Ammon's horn (tissue), 1 donor: ENCODE measurements at places on chromosomes 6 and 20.

GRCh38 chr6:48563433-48563832 lies 452.4 kb upstream of the PTCHD4 start:
- no peak for DNase-seq

DNA sequence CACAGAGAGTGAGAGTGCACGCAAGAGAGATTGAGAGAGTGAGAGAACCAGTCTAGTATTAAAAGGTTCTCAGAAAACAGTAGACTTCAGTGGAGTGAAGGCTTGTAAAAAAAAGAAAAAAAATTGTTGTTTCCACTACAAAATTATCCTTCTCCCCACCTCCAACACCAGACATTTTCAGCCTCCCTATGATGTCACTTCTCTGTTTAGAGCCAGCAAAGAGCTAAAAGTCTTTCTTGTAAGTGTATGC lies 77.8 kb downstream of the BACH2 start:
- DNase-seq = no peak

- DNase-seq = no peak
Observed at GRCh38 chr6:73234733-73235132, 9.4 kb upstream of the KHDC1L start.

GRCh38 chr20:25078662-25079061 lies 3.3 kb downstream of the VSX1 start:
- no peak for DNase-seq

- DNase-seq = peak; percentile 51
Observed at GRCh38 chr6:41271901-41272395, 14.5 kb downstream of the TREM1 start.

GRCh38 chr6:168035098-168035660 lies 37.7 kb downstream of the KIF25 start:
- DNase-seq = peak; percentile 62

GRCh38 chr6:86031713-86032112 lies 389.0 kb upstream of the SYNCRIP start:
- DNase-seq = peak; percentile 17

- DNase-seq = no peak
Observed at GRCh38 chr6:159633196-159633595, 59.8 kb downstream of the SOD2 start.

GRCh38 chr6:160356074-160356744 lies 8.0 kb downstream of the SLC22A3 start:
- no peak for DNase-seq

DNA sequence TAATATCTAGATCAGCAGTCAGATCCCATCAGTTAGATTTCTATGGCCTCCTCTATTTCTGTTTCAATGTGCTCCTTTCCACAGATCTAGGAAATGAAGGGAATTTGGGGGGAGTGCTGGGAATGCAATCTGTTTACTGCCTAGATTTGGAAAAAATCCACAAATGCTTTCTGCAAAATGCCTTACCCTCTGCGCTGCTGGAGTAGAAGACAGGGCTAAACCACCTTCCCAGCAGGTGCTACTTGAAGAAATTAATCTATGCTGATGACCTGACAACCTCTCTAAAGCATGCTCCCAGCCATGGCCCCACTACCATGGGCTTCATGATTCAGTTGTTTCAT lies 46.2 kb downstream of the LY86 start:
- DNase-seq = no peak

DNA sequence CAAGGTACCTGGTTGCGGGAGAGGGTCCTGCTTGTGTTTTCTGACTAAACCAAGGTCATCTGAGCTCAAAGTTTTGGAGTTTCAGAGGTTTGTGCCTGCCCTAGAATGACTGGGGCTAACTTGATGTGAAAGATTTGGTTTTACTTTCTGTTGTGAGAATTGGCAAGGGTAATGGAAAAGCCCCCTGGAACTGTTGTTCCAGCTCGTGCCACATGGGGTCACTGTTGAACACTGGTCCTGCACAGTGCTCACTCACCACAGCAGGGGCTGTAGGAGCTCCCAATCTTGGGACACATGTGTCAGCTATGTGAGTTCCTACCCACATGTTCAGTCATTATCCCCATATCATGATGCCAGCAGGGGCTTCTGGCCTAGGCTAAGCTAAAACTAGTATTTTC lies 6.5 kb downstream of the TGM6 start:
- DNase-seq = no peak

GRCh38 chr6:16776394-16777017 lies 15.2 kb upstream of the ATXN1 start:
- no peak for DNase-seq

GRCh38 chr6:118678866-118679265 lies 27.5 kb upstream of the CEP85L start:
- no peak for DNase-seq

DNA sequence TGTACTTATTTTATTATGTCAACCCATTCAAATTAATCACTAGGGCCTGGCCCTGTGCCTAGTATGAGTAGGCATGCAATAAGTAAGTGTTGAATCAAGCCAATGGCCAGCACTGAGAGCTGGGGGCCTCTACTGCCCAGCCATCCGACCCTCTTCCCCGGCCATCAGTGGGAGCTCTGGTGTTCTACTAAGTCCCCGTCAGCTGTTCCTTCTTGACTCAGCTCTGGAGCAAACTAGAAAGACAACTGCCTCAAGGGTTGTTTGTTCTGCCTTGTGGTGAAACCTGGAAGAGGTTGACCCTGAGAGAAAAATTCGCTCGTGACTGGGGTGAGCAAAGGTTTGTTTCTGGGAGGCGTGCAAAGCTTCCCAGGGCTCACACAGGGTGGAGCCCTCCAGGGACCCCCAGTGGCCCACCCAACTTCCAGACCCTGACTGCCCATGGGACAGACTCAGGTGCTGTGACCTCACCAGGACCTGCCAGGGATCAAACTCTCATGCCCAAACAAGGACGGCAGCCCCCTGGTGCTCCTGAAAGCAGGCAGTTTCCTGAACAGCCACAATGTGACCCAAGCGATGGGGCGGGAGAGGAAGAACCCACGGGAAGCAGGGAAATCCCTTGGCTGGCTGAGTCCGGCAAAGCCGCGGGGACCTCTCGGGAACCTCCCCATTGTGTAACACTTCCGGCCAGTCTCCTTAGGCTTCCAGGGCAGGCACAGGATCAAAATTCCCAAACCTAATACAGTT lies 50.4 kb downstream of the BANF2 start:
- no peak for DNase-seq

GRCh38 chr6:148649454-148649963 lies 97.3 kb upstream of the UST start:
- DNase-seq = no peak

DNA sequence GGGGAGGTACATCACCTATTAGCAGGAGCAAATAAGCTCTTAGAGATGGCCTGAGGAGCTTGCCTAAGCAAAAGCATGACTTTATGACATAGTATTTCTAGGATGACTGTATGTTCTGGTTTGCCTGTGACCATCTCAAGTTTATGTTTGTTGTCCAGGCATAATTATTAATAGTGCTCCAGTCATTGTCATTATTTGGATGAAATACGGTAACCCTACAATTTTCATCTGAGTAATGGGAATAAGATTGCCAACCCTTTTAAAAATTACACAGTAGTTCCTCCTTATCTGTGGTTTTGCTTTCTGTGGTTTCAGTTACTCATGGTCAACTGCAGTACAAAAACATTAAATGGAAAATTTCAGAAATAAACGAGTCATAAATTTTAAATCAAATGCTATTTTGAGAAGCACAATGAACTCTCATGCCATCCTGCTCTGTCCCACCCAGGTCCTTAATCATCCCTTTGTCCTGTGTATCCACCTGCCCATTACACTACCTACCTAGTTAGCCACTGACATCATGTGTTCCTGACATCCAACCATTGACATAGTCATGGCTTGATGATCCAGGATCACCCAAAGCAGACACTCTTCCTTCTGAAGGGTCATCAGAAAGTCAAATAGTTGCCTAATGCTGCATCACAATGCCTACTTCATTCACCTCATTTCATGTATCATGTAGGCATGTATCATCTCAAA lies 27.0 kb upstream of the TFB1M start:
- no peak for DNase-seq

- DNase-seq = no peak
Observed at GRCh38 chr6:2129182-2129621, 116.2 kb downstream of the GMDS start.

- no peak for DNase-seq
Observed at GRCh38 chr6:9461188-9461587, 953.7 kb downstream of the TFAP2A start.

- DNase-seq = no peak
Observed at GRCh38 chr6:12381587-12381986, 91.4 kb downstream of the EDN1 start.

- no peak for DNase-seq
Observed at GRCh38 chr6:39055661-39056060, 7.1 kb downstream of the GLP1R start.

DNA sequence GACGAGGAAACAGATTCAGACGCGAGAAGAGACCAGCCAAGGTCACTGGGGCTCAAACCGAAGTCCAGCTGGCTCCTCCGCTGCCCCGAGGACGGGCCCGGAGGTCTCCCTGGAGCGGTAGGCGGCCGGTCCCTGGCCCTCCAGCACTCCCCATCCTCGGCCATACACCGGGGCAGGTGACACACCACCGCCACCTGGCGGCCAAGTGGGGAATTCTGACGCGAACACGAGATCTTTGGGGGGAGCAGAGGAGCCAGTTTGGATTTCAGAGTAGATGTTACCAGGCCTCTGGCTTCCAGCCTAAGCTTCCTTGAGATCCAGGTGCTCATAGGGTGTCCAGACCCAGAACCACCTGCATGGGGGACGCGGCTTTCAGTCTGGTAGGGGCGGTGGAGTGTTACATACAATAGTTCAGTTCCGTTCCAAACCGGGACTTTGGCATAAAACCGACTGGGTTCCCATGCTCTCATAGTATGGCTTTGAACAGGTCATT lies 16.1 kb downstream of the BPIFB1 start:
- DNase-seq = peak; percentile 68

DNA sequence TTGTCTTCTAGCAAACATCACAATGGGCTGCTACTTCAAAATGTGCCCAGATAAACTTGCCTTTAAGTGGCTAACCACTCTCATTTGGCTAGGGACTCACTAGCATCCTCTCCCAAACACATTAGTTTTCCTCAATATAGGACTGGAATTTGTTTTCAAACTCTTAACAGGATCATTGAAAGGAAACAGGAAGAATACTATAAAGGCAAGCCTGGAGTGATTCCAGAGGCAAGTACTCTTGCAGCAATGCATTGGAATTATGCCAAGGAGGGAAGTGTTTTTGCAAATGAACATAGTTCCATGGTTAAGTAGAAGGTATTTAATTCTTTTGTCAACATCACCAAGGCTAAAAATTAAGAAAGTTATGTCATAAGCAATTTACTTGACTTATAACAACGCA lies 12.2 kb downstream of the EPHA7 start:
- DNase-seq = no peak

GRCh38 chr6:46953921-46954320 lies 32.2 kb upstream of the ADGRF5 start:
- DNase-seq = no peak

- DNase-seq = no peak
Observed at GRCh38 chr6:134314006-134314821, 3.7 kb downstream of the SGK1 start.

DNA sequence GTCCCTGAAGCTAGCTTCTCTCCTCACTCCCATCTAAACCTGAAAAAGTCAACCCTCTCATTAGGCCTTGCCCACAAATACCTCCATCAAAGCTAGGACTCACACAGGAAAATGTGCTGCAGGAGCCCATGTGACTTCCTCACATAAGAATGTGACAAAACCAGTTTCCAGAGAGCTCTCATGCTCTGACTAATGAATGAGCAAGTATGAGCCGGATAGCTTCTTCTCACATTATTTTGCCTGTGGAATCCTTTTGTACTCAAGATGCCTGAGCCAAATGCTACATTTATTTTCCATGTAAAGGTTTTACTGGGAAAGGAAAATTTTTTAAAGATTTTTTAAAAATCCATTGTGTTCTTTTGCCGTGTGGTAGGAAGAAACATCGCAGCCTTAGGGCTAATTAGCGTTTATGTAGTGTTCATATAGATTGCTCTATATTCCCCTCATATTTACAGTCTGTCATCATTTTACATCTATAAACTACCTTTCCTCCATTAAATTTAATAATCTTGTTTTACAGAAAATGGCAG lies 68.6 kb upstream of the CCN6 start:
- no peak for DNase-seq

- DNase-seq = no peak
Observed at GRCh38 chr20:45452238-45452637, 17.3 kb upstream of the WFDC2 start.

DNA sequence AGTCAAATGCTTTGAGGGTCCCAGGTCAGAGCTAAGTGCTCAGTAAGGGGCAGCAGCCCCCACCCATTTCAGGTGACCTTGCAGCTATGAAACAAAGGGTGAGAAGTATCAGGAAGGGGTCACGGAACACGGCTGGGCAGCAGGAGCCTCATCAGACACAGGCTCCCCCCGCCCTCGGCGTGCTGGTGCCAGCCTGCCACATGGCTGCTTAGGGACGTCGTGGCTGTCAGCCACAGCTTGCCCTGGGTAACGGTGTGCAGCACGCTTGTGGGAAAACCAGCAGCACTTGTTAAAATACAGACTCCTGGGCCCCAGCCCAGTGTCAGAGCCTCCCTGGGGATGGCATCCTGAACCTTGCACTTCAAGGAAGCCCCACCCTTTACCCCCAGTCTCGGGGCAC lies 39.3 kb downstream of the SSR1 start:
- DNase-seq = no peak

GRCh38 chr20:62134735-62135231 lies 8.4 kb downstream of the PSMA7 start:
- no peak for DNase-seq

GRCh38 chr6:41645007-41645618 lies 6.8 kb downstream of the MDFI start:
- no peak for DNase-seq

DNA sequence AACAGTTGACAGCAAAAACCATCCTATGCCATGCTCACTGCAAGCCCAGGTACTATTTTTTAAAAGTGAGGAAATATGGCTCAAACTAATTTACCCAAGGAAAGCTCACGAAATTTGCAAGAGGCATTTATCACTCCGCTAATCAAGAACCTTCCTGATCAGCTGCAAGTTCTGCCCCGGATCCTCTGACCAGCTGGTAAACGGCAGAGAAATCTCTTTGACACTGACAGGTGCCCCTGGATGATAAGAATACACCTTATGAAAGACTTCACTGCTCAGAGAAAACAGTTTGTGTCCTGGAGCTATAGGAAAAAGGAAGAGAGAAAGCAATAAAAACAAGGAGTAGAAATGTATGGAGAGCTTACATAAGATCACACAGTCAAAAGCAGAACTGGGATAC lies 6.4 kb downstream of the CNKSR3 start:
- no peak for DNase-seq

- DNase-seq = no peak
Observed at GRCh38 chr6:22848121-22848520, 278.8 kb downstream of the HDGFL1 start.
